ENCODE measurements at places on chromosomes 11 and 22.

- no peak for DNase-seq
Observed at GRCh38 chr11:79440571-79441460, at the start of gene TENM4. TENM4 (minus strand) TSS chr11:79441030; CDS start chr11:79069944, 371,086 bp downstream.

DNA sequence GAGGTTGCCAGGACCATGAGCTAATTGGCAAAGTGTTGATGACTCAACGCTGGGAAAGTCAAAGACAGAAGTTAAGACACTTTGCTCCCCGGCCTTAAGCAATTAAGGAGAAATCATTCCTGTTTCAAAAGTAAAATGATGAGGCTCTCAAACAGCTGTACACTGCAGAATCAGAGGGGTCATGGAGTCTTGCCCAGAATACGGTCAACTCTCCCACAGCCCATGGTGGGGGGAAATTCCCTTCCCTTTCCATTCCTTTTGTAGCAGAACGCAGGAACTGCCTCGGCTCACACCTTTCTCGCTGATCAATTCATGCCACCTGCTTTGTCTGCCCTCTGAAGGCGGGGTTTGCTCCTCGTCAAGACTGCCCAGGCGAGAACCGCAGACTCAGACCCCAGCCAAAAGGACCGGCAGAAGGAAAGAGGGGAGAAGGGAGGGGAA is 52.8 kb downstream of the MN1 start:
- DNase-seq, result no peak

- no peak for DNase-seq
Observed at GRCh38 chr11:121521145-121522042, 68.6 kb upstream of the SORL1-AS1 start.

- DNase-seq, result peak; percentile 83
Observed at GRCh38 chr11:46352063-46352841, 5.0 kb downstream of the DGKZ start.

DNA sequence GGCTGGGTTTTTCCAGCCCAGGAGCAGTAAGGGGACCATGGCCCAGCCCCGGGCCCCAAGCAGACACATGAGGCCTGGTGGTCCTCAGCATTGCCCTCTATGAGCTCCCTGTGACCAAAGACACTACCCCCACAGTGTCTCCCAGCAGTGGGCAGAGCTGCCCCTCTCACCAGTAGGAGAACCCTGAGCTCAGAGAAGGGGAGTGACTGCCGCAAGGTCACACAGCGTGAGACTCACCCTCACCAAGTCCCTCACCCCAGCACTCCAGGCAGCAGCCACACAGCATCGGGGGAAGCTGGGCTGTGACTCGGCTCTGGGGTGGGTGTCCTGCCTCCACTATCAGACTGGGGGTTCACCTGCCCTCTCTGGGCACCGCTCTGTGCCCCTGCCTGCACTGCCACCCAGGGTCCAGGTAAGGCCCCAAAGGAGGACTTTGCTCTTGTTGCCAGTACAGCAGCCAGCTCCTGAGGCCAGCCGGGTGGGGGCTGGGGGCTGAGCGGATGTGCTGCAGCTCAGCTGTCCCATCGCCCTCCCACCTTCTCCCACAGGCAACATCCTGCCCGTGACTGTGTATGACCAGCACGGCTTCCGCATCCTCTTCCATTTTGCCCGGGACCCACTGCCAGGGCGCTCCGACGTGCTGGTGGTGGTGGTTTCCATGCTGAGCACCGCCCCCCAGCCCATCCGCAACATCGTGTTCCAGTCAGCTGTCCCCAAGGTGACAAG is 7.9 kb upstream of the SH3BP1 start:
- DNase-seq, result no peak

- no peak for DNase-seq
Observed at GRCh38 chr11:46336563-46337180, 10.6 kb upstream of the DGKZ start.

DNA sequence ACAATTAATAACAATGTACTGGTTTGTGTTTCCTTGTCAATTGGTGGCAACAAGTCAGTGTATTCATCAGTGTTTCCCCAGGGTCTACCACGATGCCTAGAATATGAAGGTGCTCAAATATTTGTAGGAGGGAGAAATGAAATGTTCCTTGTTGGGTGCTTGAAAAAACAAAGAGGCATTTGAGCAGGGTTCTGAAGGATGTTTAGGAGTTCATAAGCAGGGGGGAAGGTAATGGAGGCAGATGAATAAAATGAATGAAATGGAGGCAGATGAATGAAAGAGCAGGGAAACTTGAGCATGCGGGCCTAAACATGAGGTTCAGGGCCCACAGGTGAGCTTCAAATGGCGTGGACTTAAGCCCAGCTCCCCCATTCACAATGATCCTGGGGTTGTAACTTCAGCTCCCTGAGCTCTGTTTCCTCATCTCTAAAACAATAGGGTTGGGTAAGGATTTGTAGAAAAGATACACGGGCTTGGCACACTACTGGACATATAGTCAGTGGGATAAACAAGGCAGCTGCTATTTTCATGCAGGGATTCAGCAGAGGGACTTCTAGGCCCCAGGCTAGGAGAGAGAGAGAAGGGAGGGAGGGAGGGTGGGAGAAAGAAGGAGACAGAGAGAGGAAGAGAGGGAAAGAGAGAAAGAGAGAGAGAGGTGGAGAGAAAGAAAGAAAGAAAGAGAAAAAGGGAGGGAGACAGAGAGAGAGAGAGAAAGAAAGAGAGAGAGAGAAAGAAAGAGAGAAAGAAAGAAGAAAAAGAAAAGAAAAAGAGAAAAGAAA is 73.7 kb downstream of the MN1 start:
- no peak for DNase-seq

- no peak for DNase-seq
Observed at GRCh38 chr11:112400476-112401014, 139.9 kb upstream of the PLET1 start.

- no peak for DNase-seq
Observed at GRCh38 chr11:109885006-109885405, 208.2 kb upstream of the ZC3H12C start.

DNA sequence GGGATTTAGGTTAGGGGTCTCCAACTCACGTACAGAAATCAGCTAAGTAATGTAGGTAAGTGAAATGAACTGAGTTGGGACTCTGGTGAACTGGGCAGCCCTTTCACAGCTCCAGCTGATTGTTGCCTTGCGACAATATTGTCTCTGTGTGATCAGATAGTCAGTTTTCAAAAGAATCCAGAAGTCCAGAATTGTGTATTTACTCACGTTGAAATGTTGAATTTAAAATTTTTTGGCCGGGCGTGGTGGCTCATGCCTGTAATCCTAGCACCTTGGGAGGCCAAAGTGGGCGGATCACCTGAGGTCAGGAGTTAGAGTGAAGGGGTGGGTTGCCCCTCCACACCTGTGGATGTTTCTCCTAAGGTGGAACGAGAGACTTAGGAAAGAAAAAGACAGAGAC is 18.8 kb upstream of the WDR74 start:
- no peak for DNase-seq

GRCh38 chr11:45254070-45254469 is 32.1 kb downstream of the SYT13 start:
- no peak for DNase-seq

DNA sequence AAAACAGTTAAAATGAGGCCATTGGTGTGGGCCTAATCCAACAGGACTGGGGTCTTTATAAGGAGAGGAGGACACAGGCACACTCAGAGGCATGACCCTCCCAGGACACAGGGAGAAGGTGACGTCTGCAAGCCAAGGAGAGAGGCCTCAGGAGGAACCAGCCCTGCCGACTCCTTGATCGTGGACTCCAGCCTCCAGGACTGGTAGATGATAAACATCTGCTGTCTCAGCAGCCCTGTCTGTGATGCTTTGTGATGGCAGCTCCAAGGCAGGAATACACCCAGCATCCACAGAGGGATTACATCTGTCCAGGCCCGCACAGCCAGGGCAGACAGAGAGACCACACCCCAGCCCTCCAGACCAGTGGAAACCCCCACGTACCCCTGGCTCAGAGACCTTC is 18.4 kb downstream of the CDKN1C start:
- DNase-seq, result no peak

DNA sequence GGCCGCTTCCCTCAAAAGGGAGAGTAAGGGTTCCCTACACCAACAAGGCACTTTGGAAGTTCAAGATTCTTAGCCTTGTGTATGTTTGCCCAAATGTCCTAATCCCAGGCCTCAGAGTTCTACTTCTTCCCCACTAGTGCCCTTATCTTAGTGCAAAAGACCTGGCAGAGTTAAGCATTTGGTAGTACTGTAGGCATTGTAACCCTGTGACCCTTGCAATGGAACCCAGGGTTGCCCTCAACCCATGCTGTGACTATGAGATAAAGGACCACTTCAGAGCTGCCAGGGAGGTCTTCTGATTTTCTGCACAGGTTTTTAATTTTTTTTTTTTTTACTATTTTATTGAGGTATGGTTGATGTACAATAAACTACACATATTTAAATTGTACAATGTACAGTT is 65.1 kb downstream of the C11orf65 start:
- DNase-seq, result no peak

- DNase-seq, result no peak
Observed at GRCh38 chr11:103086461-103086860, 5.5 kb downstream of the DCUN1D5 start.
